Natural killer cell treated with Interleukin-12 subunit alpha and Interleukin-12 subunit beta and Interleukin-15 and Interleukin-18, amount 100 ng/mL, for 72 hours (primary cell): ENCODE measurements at places on chromosomes 1 and 21. TPM values are rescaled to one million over a fixed set of nuclear protein-coding genes. Genes with fewer than 3 reads are reported as not detected.

DNA sequence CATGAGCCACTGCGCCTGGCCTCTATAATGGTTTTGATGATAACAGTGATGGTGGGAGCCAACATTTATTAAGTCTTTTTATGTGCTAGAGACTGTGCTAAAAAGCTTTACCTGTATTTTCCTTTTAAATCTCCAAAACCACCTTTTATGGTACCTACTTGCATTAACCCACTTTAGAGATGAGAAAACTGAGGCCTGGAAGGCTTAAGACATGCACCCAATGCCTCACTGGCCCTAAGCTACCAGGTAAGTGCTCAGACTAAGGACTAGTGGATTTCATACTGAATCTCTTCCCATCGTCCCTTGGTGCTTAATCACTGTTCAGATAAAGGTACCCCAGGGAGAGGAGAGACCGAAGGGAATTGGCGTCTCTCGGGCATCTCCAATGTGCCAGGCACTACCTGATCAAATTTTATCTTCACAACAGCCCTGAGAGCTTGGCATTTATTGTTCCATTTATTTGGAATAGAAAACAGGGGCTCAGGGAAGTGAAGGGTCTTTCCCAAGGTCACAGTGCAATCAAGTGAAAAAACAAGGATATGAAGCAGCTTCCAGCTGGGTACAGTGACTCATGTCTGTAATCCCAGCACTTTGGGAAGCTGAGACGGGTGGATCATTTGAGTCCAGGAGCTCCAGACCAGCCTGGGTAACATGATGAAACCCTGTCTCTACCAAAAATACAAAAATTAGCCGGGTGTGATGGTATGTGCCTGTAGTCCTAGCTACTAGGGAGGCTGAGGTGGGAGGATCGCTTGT is 84.2 kb downstream of the LACTBL1 start:
- DNase-seq, result no peak
- H3K27ac ChIP-seq, result no peak overlapping the region
- no peaks in the 10 kb centered on the region for H3K36me3 ChIP-seq
- H3K4me1 ChIP-seq, result peaks cover 25% of the 10 kb centered on the region
- H3K4me3 ChIP-seq, result no peak overlapping the region

GRCh38 chr1:35037206-35037605 is 5.5 kb upstream of the ZMYM6 start:
- no peaks in the 10 kb centered on the region for H3K4me1 ChIP-seq
- H3K27ac ChIP-seq, result no peak overlapping the region
- no peaks in the 10 kb centered on the region for H3K36me3 ChIP-seq
- no peak for DNase-seq

GRCh38 chr1:231465051-231465450 is 43.0 kb upstream of the EGLN1 start:
- H3K27ac ChIP-seq, result no peak overlapping the region
- H3K4me1 ChIP-seq, result peaks cover 37% of the 10 kb centered on the region
- peaks cover 15% of the 10 kb centered on the region for H3K36me3 ChIP-seq
- H3K27me3 ChIP-seq, result peaks cover 69% of the 10 kb centered on the region

GRCh38 chr1:31639543-31639942 is 5.1 kb downstream of the PEF1 start:
- no peak overlapping the region for H3K4me3 ChIP-seq
- H3K27me3 ChIP-seq, result no peaks in the 10 kb centered on the region
- no peak for DNase-seq
- H3K36me3 ChIP-seq, result no peaks in the 10 kb centered on the region

DNA sequence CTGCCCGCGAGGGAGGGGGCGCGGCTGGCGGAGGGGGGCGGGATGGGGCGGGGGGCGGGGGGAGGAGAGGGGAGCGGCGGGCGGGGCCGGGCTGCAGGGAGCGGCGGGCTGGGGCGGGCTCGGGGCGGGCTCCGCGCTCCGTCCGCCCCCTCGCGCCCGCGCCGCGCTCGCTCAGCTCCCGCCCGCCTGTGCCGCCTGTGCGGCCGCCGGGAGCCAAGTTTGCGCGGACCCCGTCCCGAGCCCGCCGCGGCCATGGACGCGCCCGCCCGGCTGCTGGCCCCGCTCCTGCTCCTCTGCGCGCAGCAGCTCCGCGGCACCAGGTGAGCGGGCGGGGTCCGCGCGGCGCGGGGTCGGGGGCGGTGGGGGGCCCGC is at the start of gene GABRD:
TSS of gene GABRD (plus strand) at position 174 of the 372 bp plus-strand sequence. CDS start at position 253, 79 bp downstream.
- no peak within 1 kb of the TSS for H3K27ac ChIP-seq
- DNase-seq, result no peak
- H3K4me1 ChIP-seq, result no peaks in the 10 kb centered on the region
- no peak within 1 kb of the TSS for H3K4me3 ChIP-seq
- peaks cover 28% of the 10 kb centered on the region for H3K27me3 ChIP-seq

- no peak overlapping the region for H3K27ac ChIP-seq
- H3K4me3 ChIP-seq, result no peak overlapping the region
- no peaks in the 10 kb centered on the region for H3K4me1 ChIP-seq
- peaks cover 42% of the 10 kb centered on the region for H3K27me3 ChIP-seq
Measured at GRCh38 chr1:70397013-70397412, 14.1 kb upstream of the CTH start.

CASQ2 gene
- not detected for total RNA-seq

ILDR2 gene
- total RNA-seq, result 2.1 TPM

MMP23B gene
- total RNA-seq, result 4.9 TPM

DPM3 gene
- 31.1 TPM for total RNA-seq

LCE3E gene
- not detected for total RNA-seq

TTC13 gene
- 41.6 TPM for total RNA-seq
